Endodermal cell (in vitro differentiated cells): ENCODE measurements at places on chromosomes 3 and 15. TPM values are rescaled to one million over a fixed set of nuclear protein-coding genes. Genes with fewer than 3 reads are reported as not detected.
A peak's percentile ranks its signal among the peaks of the same experiment; 100 is the strongest.

- peak; percentile 45 for DNase-seq
Observed at GRCh38 chr15:87619161-87619960, 637.2 kb downstream of the NTRK3 start.

DNA sequence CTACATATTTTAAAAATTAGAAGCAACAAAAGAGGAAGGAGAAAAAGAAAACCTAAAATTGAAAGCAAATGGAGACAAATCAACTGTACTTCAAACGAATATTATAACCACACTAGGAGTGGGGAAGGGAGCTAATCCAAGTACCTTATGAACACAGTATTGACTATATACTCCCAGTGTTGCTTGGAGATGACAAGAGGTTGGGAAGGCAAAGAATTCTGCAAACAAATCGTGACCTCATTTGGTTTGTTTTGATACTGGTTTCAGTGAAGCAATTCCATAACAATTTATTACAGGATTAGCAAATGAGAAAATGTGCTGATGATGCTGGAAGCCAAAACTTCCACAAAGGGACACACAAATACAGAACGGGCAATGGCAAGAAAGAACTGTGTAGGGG, 268.1 kb downstream of the ULK4 start:
- no peak for DNase-seq

DNA sequence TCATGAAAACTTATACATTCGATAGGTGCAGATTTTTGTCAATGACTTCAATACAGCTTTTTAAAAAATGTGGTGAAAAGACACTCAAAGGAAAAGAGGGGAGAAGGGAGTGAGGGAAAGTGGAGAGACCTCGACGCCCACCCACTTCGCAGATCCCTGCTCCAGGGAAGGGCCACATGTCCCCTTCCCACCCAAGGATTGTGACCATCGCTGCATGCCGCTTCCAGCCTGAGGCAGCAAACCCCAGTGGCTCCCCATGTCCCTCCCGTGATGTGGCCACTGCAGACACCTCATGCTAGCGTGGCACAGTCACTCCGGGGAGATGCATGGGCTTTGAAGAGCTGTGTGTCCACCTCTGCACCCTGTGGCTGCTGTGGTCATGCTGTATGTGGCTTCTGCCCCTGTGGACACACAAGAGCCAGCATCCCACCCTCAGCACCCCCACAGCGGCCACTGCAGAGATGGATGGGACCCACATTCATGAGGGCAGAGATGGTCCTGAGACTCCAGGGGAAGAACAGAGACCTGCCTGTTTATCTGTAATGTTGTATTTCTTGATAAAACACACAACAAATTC, 230.2 kb downstream of the OCA2 start:
- DNase-seq, result no peak

DNA sequence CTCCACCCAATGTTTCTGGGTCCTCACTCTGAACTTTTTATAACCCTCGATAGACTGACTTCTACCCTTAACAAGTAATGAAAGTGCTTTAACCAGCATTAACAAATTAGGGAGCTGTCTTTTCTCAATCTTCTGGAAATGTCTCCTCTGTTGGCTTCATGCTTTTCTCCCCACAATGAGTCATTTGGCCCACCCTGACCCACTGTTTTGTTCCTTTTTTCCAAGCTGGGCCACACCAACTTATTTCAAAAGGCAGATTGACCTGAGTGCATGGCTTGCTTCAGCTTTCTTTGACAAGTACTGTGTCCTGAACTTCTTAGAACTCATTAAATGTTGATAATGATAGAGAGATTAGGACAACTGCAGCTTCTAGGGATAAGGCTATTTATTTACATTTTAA, 199.6 kb upstream of the SEMA6D start:
- no peak for DNase-seq

- DNase-seq, result peak; percentile 88
Observed at GRCh38 chr15:68372291-68372811, 59.6 kb downstream of the ITGA11 start.

DNA sequence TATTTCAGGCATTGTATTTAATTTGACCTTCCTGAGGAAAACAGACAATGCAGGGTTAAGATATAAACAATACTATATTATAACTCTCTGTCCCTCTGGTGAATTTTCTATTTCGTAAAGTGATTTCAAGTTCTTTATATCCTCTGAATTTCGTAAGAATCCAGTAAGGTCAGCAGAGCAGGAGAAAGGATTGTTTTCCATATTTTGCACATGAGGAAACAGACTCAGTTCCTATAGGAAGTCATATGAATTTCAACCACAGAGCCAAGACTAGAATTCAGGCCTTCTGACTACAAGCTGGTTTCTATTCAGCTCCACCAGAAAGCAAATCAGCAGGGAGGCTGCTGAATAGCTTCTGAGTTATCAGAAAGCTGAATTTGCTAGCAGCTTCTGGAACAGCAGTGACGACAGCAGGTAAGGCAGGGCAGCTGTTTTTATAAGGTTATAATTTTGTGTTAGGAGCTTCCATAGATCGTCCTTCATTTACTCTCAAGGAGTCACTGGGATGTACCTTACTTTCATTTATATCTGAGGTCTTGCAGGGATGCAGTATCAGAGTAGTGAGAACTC, 11.1 kb upstream of the PLAAT1 start:
- no peak for DNase-seq

DNA sequence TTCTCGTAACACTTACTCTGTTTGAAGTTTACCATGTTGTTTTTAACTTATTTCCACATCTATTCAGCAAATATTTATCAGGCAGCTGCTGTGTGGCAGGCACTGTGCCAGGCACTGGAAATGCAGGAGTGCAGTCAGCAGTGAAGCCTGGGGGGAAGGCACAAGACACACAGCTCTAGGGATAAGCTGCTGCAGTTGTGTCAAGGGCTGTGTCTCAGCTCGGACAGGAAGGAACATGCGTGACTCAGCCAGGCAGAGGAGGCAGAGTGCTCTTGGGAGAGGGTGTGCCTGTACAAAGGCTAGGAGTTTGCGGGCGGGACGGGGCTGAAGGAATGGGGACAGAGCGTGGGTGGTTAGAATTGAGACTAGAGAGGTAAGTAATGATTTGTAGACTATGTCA, 24.7 kb downstream of the LYSMD4 start:
- DNase-seq, result no peak

- DNase-seq, result peak; percentile 81
Observed at GRCh38 chr15:57427367-57427821, 51.1 kb downstream of the CGNL1 start.

ZDHHC23 gene
- total RNA-seq, result 15.5 and 15.9 TPM in 2 replicates

- DNase-seq, result no peak
Observed at GRCh38 chr15:68518785-68519430, 59.9 kb upstream of the CORO2B start.

DNA sequence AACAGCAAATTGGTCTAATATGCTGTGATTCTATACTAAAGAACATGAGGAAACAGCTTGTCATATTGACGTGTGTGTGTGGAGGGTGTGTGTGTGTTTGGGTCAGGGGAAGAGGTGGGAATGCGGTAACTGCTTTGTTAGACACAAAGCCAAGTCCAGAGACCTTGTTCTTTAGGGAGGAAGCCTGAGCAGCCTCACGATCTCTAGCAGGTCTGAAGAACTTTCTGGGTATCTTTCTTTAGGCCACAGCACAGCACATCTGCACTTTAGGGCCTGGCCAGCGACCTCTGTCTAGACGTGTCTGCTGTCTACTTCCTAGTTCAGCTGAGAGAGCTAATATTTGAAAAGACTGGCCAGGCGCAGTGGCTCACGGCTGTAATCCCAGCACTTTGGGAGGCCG, 220.0 kb upstream of the TPRG1 start:
- DNase-seq, result no peak

DNA sequence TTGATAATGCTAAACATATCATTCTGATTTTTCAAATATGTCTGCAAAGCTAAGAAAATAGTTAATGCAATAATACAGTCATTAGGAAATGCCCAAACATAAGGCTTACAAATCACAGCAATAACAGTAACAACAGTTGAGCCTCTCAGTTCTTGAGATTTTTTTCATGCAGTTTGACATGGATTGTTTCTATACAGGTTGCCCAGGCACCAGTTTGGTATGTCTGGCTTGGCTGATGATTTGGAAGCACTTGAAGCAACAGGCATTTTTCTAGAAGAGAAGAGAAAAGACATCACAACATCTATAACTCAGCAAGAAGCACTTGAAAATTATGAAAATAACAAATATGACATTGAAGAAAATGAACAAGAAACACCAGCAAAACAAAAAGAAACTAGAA, 78.7 kb upstream of the COL6A5 start:
- no peak for DNase-seq

DNA sequence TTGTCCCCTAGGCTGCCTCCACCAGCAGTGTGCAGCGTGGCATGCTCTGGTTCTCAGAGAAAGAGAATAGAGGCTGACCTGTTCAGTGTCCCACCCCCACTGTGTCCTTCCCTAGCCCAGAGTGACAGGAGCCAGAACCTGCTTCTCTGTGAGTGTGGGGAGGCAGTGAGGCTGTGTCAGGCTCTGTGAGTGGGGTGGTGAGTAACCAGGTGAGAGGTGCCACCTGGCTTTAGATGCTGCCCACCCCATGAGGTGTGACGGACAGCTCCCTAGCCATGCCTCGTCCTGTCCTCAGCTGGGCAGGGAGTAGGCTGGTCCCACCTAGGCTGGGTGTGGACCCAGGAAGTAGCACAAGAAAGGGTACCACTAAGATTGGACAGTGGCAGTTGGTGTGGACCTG, 6.3 kb downstream of the TEX264 start:
- DNase-seq, result no peak

GRCh38 chr3:165800970-165801369, 36.3 kb downstream of the BCHE start:
- DNase-seq, result no peak

CIB2 gene
- 41.7 and 44.4 TPM in 2 replicates for total RNA-seq

DNA sequence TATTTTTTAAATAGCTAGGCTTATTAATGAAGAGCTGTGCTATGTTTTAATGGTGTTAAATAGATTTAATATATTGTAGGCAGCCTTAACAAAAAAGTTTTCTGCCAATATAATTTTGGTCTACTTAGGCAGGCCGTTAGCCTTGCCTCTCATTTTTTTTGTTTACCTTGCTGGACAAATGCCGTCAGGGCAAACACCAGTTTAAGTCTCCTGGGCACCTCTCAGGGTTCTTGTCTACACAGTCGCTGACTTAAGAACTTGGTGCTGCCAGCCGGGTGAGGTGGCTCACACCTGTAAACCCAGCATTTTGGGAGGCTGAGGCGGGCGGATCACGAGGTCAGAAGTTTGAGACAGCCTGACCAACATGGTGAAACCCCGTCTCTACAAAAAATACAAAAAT, 153.3 kb downstream of the ULK4 start:
- no peak for DNase-seq

SERPINI1 gene
- total RNA-seq, result 21.2 to 29.9 TPM (median 28.9 TPM) in 3 replicates

- peak; percentile 55 for DNase-seq
Observed at GRCh38 chr15:28961391-28961790, 75.6 kb downstream of the APBA2 start.

DNA sequence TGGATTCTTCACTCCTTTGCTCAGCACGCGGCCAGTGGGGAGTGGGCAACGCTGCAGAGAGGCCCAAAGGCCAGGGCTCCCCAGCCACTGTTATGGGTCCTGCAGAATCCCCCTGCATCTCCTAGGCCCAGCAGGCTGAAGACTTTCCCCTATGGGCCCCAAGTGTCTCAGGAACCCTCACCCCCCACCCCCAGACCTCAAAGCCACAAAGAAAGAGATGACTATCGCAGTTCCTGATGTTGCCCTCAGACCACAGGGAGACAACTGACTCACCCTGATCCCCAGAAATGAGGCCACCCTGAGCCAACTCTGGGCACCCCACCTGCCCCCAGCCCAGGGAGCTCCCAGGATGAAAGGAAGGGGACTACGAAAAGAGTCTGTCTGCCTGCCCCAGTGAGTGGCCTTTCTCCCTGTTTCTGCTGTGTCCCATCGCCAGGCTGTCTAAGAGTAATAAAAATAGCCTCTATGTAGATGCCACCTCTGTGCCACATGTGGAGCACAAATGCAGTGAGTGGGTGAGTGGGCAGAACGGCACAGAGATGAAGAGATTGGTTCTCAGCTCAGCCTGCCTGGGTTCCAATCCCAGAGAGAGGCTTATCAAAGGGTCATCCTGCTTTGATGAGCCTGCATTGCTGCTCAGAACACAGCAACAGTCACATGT, 283.0 kb downstream of the UACA start:
- DNase-seq, result no peak

CLDN11 gene
- total RNA-seq, result 14.7 and 15.3 TPM in 2 replicates

GRCh38 chr15:70376929-70377691, 279.4 kb upstream of the TLE3 start:
- peak; percentile 66 for DNase-seq

DNA sequence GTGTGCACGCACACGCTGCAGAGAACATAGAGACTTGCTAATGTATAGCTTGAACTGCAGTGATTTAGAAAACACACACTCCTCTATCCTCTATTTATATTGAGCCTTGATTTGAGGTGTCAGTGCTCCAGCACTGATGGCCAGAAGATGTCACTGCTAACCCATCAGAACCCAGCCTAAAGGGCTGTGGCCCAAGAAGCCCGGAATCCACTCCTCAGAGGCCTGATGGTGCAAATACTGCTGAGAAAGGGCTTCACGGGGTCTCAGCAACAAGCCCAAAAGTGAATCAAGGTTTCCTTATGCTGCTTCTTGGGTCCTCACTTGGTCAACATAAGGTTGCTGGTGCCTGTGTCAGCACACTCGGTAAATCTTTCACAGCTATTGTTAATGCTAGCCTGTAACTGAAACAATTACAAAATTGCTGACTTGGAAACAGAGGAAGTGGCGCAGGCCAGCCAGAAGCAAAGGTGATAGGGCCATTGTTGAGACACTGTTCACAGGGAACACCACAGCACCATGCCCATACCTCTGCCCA, 60.3 kb downstream of the HEG1 start:
- peak; percentile 85 for DNase-seq

CDHR4 gene
- total RNA-seq, result not detected in 2 replicates

HDC gene
- total RNA-seq, result 0.31 and 0.61 TPM in 2 replicates

DNA sequence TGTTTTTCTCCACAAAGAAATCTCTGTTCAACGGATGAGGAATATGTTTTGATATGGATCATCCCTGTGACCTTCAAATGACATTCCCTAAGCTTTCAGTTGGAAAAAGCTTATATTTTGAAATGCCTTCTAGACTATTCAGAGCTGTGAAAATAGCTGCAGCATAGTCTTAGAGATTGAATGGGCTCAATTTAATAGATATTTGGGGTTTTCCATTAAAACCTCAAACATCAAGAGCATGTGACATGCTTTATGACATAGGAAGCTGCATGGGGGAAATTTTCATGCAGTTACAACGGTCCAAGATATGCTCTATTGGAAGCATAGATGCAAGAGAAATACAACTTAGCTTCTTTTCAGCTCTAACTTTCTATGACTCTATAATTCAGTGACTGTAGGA, 102.8 kb downstream of the LSAMP start:
- no peak for DNase-seq

DNA sequence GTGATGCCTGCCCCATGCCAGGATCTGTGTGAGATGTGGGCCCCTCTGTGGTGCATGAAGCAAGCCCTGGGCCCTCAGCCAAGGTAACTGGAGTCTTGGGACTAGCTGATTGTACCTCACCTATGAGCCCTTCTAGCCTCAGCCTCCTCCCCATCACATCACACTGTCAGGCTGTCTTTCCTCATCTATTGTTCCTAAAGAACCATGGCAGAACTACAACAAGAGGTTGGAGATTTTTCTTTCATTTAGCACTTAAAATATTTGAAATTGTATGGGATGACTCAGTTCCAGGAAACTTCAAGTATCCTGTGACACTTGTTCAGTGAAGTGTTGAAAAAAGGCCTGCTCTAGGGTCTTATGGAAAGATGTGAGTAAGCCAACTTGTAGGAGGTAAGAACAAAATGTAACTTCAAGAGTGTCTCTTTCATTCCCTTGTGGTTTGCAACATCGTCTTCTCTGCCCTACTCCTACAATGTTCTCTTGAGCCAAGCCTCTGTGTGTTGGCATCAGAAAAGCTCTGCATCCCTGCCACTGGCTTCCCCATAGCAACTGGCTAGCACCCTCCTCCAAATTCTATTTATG, 58.7 kb upstream of the TIPARP start:
- DNase-seq, result no peak

ATP8B4 gene
- 0.59 and 0.64 TPM in 2 replicates for total RNA-seq
